ENCODE measurements at places on chromosomes 2 and 18. TPM values are rescaled to one million over a fixed set of nuclear protein-coding genes. Genes with fewer than 3 reads are reported as not detected.

GRCh38 chr2:58614219-58614618, 373.1 kb upstream of the FANCL start:
- no peak overlapping the region for H3K27ac ChIP-seq
- H3K4me3 ChIP-seq: no peak overlapping the region
- no peak for DNase-seq

The E2F6 gene
- total RNA-seq: 18.0 TPM

DNA sequence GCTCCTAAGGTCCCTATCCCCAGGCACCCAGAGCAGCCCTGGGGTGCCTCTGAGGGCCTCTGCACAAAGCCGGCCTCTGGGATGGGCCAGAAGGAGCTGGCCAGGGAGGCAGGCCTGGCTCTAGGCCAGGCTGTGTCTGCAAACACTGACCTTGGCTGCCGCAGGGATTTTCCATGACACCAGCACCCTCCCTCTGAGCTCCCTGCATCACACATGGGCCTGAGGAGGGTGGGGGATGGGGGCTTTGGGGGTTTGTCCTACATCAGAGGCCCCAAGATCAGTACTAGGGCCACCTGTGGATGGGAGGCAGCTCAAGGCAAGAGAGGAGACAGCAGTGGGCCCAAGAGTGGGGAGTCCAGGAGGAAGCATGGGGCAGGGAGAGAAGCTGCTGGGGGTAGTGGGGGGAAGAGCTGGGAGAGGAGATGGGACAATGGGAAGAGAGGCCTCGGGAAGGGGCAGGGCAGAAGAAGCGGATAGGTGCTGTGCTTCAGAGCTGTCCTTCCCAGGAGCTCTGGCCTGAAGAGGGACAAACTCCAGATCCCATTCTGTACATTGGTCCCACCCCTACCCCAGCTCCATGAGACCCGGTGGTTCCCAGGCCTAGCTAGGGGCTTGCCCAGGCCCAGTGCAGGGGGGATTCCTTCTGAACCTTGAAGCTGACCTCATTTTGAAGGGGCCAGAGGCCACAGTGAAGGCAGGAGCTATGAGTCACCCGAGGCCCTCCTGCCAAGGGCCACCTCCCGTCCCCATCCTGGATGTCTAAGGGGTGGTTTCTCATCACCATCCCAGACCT, 28.0 kb downstream of the KCNK3 start:
- no peak overlapping the region for H3K4me3 ChIP-seq
- peaks cover 84% of the 10 kb centered on the region for H3K4me1 ChIP-seq
- H3K27me3 ChIP-seq: no peaks in the 10 kb centered on the region

The CTNNA2 gene
- 2.5 TPM for total RNA-seq

Data from esophagus muscularis mucosa (tissue), 4 donors.